Sigmoid colon (tissue), 7 donors: ENCODE measurements at places on chromosomes 12 and 14.

DNA sequence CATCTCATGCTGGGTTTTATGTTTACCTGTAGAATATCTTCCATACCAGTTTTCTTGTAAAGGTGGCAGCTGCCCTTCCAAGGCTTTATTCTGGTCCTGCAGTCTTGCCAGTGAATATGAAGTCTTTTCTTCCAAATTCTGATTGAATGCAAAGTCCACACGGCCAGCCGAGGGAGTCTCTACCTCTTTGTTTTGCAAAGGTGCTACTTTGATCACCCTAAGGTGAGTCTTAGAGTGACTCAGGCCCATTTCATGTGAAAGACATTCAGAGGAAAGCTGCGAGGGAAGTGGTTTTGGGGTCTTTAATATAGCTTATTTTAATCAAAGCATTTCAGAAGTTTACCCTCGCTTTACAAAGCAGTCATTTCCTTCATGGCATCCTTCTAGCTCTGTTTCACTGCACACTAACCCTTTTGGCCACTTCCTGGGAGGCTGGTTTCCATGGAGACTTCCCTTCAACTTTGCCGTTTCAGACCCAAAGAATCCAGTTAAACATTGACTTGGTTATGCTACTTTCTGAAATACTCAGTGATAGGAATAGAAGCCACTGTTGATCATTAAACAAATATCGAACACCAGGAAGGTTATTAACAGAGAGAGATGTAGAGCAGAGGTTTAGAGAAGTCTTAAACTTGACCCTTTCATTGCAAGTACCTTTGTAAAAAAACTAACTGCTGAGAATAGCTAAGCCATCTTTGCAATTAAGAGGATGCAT, at the start of gene CCDC198:
Gene CCDC198, minus strand, starts transcription at position 391 of the 715 bp plus-strand sequence. Its CDS starts 142 bp downstream, at position 249.
- H3K27me3 ChIP-seq = no peaks in the 10 kb centered on the region
- H3K27ac ChIP-seq = no peak within 1 kb of the TSS
- no peak within 1 kb of the TSS for H3K4me3 ChIP-seq
- H3K4me1 ChIP-seq = peaks cover 4% of the 10 kb centered on the region
- DNase-seq = no peak
- H3K36me3 ChIP-seq = no peaks in the 10 kb centered on the region

DNA sequence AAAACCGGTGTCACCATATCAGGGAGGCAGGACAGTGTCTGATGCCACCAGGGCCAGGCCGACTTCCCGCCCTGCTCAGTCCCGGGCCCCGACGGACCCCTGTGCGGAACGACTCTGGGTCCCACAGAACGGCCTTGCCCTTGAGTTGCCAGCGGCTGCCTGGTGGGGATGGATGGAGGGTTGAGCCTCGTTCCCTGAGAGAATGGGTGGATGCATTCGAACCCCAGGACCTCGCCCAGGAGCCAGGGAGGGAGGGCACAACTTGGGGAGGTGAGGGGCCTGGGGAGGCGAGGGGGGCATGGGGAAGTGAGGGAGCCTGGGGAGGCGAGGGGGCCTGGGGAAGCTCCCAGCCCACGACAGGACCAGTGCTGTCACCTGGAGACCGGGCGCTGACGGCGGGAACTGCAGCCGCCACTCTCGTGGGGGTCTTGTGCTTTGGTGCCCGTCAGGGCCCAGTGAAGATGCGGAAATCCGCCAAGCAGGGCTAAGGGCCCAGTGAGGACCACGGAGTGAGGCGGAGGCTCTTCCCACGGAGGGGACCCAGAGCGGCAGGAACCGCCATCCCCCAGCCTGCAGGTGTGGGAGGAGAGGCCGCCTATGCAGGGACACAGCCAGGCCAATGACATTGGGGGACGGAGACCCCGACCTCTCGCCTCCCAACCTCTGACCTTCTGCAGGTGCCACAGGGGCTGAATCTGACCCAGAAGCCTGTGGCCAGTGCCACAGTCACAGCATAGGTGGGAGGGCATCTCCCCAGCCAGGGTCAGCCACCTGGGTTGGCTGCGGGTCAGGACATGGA, 74.4 kb upstream of the GALNT9 start:
- no peaks in the 10 kb centered on the region for H3K36me3 ChIP-seq
- peak; percentile 53 for DNase-seq
- peaks cover 99% of the 10 kb centered on the region for H3K27me3 ChIP-seq
- H3K27ac ChIP-seq = no peak overlapping the region

GRCh38 chr14:24817212-24818057, 183.4 kb upstream of the GZMB start:
- H3K27me3 ChIP-seq = no peaks in the 10 kb centered on the region
- no peaks in the 10 kb centered on the region for H3K36me3 ChIP-seq
- peaks cover 18% of the 10 kb centered on the region for H3K4me1 ChIP-seq
- no peak overlapping the region for H3K4me3 ChIP-seq
- H3K27ac ChIP-seq = no peak overlapping the region

DNA sequence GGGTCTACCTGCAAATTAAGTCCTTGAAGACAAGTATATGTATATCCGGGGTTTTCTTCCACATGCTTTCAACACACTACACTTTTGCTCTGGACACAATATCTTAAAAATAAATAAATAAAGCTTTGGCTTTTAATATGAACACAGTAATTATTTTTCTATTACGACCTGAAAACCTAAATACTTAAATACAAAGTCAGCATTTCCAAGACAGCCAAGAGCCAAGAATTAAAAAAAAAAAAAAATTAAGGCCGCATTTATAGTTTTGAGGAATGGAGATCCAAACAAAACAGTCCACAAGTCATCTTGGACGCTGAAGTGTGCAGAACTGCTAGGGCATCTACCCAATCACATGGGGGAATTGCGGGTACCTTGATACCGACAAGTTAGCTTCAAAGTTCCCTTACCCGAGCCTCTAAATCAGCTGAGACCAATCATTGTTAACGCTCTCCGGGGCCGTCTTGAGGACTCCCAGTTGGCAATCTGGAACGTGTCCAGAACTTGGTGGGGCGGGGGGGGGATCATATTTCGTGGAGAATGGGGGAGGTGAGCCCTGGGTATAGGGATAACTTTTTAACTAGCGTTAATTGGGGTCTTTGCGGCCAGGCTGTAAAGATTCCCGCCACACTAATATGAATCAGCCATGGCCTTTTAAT, 731 bp upstream of the PCNX4 start:
- H3K4me1 ChIP-seq = peaks cover 28% of the 10 kb centered on the region
- no peaks in the 10 kb centered on the region for H3K36me3 ChIP-seq
- peak overlapping the region; percentile 94 for H3K27ac ChIP-seq
- H3K27me3 ChIP-seq = no peaks in the 10 kb centered on the region
- DNase-seq = peak; percentile 80

GRCh38 chr12:111227476-111228420, 141.1 kb downstream of the PHETA1 start:
- DNase-seq = no peak
- H3K4me1 ChIP-seq = no peaks in the 10 kb centered on the region
- H3K36me3 ChIP-seq = no peaks in the 10 kb centered on the region
- no peak overlapping the region for H3K4me3 ChIP-seq
- no peak overlapping the region for H3K27ac ChIP-seq
- no peaks in the 10 kb centered on the region for H3K27me3 ChIP-seq

- no peak overlapping the region for H3K27ac ChIP-seq
- no peaks in the 10 kb centered on the region for H3K27me3 ChIP-seq
- H3K4me1 ChIP-seq = peaks cover 8% of the 10 kb centered on the region
- no peaks in the 10 kb centered on the region for H3K36me3 ChIP-seq
- DNase-seq = no peak
These were observed 16.7 kb downstream of the HRK start for GRCh38 chr12:116864371-116865160.

DNA sequence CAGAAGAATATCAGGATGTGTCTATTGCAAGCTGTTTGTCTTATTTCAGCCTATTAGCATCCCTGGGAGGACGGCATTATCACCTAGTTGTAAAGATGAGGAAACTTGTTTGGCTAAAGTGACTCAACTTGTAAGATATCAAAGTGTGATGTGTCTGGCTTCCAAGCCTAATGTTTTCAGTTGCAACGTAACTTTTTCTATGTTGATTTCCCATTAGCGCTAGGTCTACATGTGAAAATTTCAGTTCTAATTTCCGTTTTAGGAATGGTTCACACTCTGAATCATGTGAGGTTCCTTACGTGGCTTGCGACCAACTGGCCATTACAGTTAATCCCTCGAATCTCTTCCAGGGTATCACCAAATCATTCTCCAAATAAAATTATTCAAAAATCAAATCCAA, 58.0 kb downstream of the LLPH start:
- no peak overlapping the region for H3K4me3 ChIP-seq
- H3K4me1 ChIP-seq = no peaks in the 10 kb centered on the region
- DNase-seq = no peak
- no peak overlapping the region for H3K27ac ChIP-seq
- H3K36me3 ChIP-seq = no peaks in the 10 kb centered on the region

DNA sequence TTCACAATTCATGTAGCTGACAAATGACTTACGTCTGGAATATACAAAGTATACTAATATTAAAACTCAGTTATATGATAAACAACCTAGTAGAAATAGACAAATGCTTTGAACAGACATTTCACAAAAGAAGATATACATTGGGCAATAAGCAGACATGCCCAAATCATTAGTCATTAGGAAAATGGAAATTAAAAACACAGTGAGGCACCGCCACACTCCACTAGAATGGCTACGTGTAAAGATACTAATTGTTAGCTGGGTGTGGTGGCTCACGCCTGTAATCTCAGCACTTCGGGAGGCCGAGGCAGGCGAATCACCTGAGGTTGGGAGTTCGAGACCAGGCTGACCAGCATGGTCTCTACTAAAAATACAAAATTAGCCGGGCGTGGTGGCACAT, 248.9 kb upstream of the TMEM132C start:
- no peak for DNase-seq
- no peaks in the 10 kb centered on the region for H3K36me3 ChIP-seq
- H3K27ac ChIP-seq = no peak overlapping the region
- H3K4me1 ChIP-seq = no peaks in the 10 kb centered on the region
- H3K27me3 ChIP-seq = no peaks in the 10 kb centered on the region
- H3K4me3 ChIP-seq = no peak overlapping the region

DNA sequence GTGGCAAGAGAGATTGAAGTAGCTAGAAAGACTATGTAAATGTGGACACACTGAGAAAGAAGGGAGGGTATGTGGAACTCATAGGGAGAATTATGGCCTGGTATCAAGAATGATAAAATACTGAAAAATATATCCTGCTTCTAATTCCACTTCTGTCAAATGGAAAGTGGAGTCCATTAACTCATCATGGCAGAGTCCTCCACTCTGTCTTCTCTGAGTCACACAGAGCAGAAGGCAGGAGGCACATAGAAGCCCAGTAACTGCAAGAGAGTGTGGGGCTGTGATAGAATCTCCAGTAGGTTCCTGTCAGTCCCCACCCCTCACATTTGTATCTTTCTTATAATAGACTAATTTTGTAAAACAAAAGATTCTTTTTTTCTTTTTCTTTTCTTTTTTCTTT, 223.7 kb downstream of the AKAP6 start:
- no peaks in the 10 kb centered on the region for H3K4me1 ChIP-seq
- H3K27me3 ChIP-seq = no peaks in the 10 kb centered on the region
- no peaks in the 10 kb centered on the region for H3K36me3 ChIP-seq
- no peak overlapping the region for H3K4me3 ChIP-seq
- no peak for DNase-seq

DNA sequence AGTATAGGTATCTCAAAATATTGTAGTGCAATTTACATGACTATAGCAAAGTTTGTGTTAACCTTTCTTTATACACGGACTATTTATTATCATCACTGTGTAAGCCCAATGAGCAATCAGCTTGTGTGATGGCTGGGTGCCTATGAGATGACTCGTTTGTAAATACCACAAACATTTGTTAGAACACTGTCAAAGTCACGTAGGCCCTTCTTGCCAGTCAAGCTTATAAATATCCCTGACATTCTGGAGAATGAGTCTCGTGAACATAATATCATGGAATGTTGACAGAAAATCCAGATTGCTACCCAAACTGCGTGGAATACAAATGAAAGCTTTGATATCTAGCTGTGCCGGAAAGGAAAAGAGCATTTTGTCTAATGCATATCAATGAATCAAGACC, 648.3 kb upstream of the MDGA2 start:
- no peak overlapping the region for H3K4me3 ChIP-seq
- no peak overlapping the region for H3K27ac ChIP-seq
- H3K4me1 ChIP-seq = no peaks in the 10 kb centered on the region

GRCh38 chr12:132422381-132423043, 67.4 kb upstream of the FBRSL1 start:
- H3K27ac ChIP-seq = no peak overlapping the region
- no peak for DNase-seq
- H3K36me3 ChIP-seq = no peaks in the 10 kb centered on the region
- no peaks in the 10 kb centered on the region for H3K27me3 ChIP-seq
- H3K4me1 ChIP-seq = no peaks in the 10 kb centered on the region

DNA sequence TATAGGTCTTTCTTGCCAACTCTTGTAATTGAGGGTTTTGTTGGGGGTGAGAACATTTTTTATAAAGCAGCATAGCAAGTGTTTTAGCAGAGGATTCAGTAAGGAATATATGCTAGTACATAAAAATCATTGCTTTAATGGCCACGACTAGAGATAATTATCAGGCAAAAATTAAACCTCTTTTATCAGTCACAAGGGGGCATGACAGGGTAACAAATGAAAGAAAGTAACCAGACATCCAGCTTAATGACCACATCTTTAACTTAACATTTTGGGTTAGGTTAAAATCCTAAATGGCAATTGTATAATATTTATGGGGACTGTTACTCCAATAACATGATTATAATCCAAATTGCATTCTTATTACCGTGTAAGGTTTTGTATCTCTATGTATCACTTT, 119.6 kb downstream of the LRRIQ1 start:
- DNase-seq = no peak
- no peak overlapping the region for H3K27ac ChIP-seq
- no peak overlapping the region for H3K4me3 ChIP-seq
- H3K36me3 ChIP-seq = no peaks in the 10 kb centered on the region
- no peaks in the 10 kb centered on the region for H3K27me3 ChIP-seq
- H3K4me1 ChIP-seq = no peaks in the 10 kb centered on the region

GRCh38 chr14:28356819-28357218, 409.8 kb upstream of the FOXG1 start:
- no peaks in the 10 kb centered on the region for H3K36me3 ChIP-seq
- H3K27me3 ChIP-seq = no peaks in the 10 kb centered on the region
- H3K4me1 ChIP-seq = no peaks in the 10 kb centered on the region
- H3K27ac ChIP-seq = no peak overlapping the region
- no peak for DNase-seq

DNA sequence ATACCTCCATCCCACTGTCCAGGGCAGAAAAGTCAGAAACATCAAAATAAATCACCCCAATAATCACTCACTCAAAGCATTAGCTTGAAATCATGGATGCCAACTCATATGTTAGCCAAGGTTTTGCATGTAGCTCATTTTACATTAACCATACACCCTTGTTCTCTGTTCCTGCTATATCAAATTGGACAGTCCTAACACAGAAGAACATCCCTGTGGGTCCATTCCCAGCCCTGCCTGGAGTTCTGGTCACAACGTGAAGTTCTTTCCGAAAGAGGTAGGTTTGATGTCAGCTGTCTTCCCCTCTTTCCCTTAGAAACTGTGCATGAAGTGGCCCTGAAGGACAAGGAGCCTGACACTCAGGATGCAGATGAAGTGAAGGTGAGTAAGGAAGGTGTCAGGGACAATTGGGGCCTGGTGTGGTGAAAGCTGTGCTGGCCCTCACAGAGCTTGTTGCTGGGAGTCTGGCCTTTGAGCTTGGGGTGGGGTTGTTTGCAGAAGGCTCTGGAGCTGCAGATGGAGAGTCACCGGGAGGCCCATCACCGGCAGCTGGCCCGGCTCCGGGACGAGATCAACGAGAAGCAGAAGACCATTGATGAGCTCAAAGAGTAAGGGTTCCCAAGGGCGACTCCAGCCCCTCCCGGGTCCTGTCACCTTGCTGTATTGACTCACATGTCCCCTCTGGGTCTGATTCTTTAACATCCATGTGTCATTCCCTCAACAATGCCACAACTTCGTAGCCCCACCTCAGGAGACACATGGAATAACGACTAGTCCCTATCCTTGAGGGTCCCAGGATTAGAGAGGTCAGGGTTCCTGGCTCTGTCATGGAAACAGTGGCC, 15.0 kb upstream of the PIP4K2C start:
- H3K36me3 ChIP-seq = no peaks in the 10 kb centered on the region
- DNase-seq = no peak
- no peaks in the 10 kb centered on the region for H3K27me3 ChIP-seq
- H3K4me1 ChIP-seq = no peaks in the 10 kb centered on the region
- no peak overlapping the region for H3K27ac ChIP-seq
- no peak overlapping the region for H3K4me3 ChIP-seq
